ENCODE measurements at places on chromosomes 7 and 10. TPM values are rescaled to one million over a fixed set of nuclear protein-coding genes. Genes with fewer than 3 reads are reported as not detected.

- no peak for DNase-seq
These were observed 535.6 kb downstream of the CNTNAP2 start for GRCh38 chr7:146652176-146652575.

DNA sequence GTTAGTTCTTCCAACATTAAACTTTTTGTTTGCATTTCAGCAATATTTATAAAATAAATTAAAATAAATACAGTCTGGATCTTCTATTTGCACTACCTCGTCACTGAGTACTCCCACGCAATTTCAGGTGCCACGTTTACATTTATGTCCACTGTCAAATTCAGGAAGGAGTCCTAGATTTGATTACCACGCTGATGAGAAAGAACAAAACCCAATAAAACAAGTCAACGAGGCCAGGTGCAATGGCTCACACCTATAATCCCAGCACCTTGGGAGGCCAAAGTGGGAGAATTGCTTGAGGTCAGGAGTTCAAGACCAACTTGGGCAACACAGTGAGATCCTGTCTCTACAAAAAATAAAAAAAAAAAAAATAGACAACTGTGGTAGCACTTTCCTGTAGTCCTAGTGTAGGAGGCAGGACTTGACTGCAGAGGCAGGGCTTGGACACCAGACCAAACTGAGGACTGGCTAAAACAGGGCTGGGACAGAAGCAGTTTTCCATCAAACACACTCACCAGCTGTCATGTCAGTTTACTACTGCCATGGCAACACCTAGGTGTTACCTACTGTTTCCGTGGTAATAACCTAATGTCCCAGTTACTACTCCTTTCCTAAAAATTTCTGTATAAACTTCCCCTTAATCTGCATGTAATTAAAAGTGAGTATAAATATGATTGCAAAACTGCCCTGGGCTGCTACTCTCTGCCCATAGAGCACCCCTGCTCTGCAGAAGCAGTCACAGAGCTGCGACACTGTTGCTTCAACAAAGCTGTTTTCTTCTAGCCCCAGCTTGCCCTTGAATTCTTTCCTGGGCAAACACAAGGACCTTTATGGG is 341.7 kb downstream of the PARD3 start:
- DNase-seq: peak; percentile 23

DNA sequence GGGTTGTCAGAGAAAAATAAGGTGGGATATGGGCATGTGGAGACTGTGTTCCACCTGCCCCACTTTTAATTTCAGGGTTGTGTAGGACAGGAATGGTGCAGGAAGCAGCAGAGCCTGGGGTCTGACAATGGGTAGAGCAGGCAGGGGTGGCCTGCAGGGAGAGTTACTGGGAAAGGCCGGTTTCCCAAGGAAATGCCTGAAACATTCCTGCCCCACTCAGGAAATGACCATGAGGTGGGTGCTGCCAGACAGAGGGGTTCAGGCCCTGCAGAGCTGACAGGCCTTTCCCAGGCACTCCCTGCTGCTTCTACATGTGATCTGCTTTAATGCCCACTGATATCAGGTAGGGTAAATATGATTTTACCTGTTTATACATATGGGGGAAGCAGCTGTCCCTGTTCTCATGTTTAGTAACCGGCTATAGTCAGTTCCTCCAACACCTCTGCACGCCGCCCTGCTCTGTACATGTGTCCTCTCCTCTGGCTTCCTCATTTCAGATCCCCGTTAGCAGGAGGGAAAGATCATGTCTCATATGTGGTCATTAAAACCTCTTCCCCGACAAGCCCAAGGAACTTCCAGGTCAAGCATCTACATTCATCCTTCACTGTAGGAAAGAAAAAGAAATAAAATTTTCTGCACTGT is 118.6 kb upstream of the PRSS58 start:
- DNase-seq: no peak

Gene PKD2L1
- not detected for total RNA-seq

DNA sequence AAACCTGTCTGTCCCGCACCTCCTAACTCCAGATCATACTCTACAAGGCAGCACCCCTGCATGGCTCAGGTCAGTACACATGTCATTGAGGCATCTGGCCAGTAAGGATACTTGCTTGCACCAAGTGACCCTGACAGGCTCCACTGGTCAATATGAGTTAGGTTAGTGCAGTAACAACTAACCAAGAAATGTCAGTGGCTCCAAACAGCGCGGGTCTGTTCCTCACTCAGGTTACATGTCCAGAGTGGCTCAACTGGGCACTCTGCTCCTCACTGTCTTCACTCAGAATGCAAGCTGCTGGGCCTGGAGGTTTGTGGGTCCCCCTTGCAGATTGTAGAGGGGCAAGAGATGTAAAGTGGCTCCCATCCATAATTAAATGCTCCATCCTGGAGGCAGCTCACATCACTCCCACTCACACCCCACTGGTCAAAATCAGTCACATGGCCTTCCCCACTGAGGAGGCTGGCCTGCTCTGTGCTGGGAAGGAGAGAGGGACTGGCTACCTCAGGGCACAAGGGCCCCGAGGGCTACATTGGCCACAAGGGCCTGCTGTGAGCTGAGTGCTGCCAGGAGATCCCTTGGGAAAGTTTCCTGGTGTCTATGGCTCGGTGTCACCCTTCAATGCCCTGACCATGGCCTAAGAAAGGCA is 109.1 kb upstream of the GDF10 start:
- no peak for DNase-seq

Gene FBXO24
- 0.71 TPM for total RNA-seq

- no peak for DNase-seq
These were observed 844 bp downstream of the XPNPEP1 start for GRCh38 chr10:109922358-109922975.

Gene CPXM2
- total RNA-seq: not detected

All from Caki2 (cell line).